ENCODE measurements at places on chromosomes 2 and 18.

- no peak for DNase-seq
Observed at GRCh38 chr2:140695155-140695554, 1435.7 kb downstream of the LRP1B start.

DNA sequence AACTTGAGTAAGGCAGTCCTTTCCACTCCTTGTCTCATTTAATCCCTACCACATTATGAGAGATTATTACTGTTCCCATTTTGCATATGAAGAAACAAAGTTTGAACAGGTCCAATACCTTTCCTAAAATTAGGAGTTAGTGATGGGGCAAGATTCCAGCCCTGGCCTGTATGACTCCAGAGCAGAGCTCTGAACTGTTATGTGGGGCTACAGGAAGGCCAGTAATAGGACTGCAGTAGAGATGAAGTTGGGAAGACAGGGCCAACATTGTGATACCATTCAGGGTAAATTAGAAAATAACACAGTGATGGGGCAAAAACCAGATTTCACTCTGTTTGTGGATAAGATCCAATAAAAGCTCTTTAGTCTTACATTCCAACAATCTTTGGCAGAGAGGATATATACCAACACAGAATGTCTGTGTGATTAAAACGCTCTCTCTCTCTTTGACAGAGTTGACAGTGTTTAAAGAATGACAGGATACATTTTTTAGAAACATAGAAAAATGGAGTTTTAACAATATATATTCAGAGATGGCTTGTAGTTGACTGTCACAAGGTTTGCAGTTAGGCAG is 22.7 kb downstream of the KATNAL2 start:
- DNase-seq: no peak

- no peak for DNase-seq
Observed at GRCh38 chr18:22300665-22301636, 116.8 kb downstream of the CTAGE1 start.

- no peak for DNase-seq
Observed at GRCh38 chr2:97733341-97734035, 20.1 kb downstream of the ZAP70 start.

GRCh38 chr18:70598406-70598805 is 309.6 kb downstream of the SOCS6 start:
- DNase-seq: no peak

DNA sequence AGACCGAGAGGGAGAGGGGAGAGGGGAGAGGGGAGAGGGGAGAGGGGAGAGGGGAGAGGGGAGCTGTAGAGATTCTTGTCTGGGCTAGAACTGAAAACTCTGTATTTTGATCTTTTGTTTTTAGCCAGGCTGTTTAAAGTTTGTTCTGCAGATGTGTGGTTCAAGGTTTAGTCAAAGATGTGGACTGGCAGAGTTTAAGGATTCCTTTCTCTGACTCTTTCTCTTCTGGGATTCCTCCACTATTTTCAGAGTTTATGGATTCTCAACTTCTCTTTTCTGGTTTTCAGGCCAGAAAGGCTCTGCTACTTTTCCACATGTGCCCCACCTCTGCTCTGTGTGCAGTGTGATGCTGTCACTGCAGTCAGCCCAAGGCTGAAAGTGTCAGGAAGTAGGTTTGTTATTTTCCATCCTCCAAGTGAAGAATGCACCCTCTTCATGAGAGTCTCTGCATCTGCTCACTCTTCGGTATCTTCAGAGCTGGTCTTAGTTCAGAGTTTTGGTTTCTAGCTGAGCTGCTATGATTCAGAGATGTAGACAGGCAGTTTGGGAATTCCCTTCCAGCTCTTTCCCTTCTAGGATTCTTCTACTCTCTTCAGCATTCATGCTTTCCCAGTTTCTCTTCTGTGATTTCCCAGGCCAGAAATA is 130.9 kb upstream of the SMAD7 start:
- DNase-seq: no peak

DNA sequence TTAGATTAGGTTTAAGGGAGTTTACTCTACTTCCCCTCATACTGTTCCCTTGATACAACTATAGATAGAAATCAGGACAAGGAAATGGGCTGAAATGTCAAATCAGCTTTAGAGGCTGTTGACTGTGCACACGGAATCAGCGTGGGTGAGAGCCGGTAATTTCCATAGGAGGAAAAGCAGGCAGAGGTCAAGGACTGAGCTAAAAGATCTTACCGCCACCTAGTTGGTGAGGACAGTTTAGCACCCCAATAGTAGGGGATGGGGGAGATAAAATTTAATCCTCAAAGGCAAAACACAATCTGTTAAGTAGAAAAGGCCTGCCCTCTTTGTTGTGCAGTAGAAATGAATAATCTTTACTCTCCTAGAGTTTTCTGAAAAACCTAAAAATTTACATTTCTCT is 1154.5 kb upstream of the CHAC2 start:
- no peak for DNase-seq

GRCh38 chr18:1350931-1351450 is 446.3 kb downstream of the ADCYAP1 start:
- no peak for DNase-seq

- no peak for DNase-seq
Observed at GRCh38 chr18:77658299-77658662, 408.6 kb downstream of the GALR1 start.

- no peak for DNase-seq
Observed at GRCh38 chr2:121019071-121019470, 265.9 kb downstream of the TFCP2L1 start.

GRCh38 chr2:11160731-11161455 is 5.6 kb downstream of the SLC66A3 start:
- DNase-seq: no peak

Data from nucleus accumbens (tissue), 56 donors.